Effector CD8-positive, alpha-beta T cell (primary cell): ENCODE measurements at places on chromosomes 7 and 10.

DNA sequence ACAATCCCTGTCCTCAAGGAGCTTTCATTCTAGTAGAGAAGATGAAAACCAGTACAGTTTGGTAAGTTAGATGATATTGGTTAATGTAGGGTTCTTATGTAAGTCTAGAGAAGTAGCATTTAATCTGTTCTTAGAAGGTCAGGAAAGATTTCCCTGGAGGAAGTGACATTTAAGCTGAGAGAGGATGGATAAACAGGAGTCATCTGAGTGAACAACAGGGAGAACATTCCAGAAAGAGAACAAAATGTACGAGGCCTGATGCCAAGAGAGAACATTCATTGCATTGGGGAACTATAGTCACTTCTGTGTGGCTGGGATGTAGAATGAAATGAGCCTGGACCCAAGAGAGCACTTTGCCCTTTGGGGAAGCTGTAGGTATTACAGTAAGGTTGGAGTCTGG is 88.0 kb downstream of the CFTR start:
- DNase-seq: no peak

GRCh38 chr7:27339478-27339877 is 96.9 kb downstream of the EVX1 start:
- no peak for DNase-seq

DNA sequence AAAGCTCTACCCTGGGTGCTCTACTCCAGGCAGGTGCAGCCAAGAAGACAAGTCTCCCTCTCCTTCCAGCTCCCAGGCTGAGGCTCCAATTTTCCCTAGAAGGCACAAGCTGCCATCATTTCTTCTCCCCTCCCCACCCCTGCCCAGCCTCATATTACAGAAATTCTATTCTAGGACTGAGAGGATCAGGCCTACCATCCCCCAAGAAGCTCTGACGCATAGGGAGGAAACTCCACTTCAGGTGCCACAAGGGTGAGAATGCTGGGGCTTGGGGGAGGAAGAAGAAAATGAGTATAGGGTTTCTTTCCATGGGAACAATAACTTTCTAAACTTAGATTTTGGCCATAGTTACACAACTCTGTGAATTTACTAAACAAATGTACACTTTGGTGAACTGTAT is 35.3 kb downstream of the FEZF1 start:
- no peak for DNase-seq

DNA sequence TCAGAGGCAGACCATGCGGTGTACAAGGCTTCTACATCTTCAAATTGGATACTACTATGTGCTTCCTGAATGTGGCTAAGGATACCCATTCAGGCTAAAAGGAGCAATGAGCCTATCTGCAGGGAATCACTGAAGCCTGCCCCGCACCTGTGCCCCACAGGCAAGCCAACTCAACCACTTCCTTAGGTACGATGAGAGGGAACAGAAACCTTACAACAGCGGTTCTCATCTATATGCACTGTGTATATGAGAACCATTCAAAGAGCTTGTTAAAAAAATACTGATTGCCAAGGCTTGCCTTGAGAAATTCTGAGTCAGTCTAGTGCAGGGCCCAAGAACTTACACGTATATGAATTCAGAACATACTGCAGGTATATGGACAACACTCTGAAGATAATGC is 679.6 kb downstream of the PARD3 start:
- DNase-seq: no peak

DNA sequence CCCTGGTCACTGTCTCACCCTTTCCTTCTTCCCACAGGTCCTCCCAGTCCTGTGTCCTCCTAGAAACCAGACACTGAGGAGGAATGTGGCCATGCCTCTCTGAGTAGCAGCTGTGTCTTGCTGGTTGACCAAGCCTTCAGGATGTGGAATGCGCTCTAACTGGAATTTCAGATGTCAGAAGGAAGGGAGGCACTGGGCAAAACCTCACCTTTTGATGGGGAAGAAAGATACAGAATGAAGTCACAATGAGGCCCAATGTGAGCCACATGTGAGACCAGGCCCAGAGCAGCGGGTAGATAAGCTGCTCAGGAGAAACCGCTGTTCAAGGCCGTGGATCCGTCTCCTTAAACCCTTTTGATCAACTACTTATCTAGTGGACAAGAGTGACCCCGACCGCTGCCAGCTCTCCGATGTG is 54.8 kb upstream of the ECHDC3 start:
- DNase-seq: no peak

GRCh38 chr10:131532745-131533341 is 221.3 kb upstream of the TCERG1L start:
- no peak for DNase-seq

DNA sequence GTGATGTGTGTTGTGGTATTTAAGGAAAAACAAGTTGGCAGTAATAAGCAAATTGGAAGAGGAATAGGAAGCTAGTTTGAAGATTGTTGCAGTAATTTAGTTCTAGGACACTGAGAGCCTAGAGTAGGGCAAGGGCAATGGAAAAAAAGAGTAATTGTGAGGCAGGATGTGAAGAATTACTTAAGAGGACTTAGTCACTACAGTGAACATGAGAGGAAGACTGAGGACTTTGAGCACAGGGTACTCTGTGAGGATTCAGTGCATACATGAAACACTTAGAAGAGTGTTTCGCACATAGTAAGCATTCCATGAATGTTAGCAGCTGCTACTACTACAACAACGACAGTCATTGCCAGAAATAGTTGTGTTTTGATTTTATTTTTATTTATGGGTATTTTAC is 30.9 kb upstream of the DKK1 start:
- DNase-seq: no peak

DNA sequence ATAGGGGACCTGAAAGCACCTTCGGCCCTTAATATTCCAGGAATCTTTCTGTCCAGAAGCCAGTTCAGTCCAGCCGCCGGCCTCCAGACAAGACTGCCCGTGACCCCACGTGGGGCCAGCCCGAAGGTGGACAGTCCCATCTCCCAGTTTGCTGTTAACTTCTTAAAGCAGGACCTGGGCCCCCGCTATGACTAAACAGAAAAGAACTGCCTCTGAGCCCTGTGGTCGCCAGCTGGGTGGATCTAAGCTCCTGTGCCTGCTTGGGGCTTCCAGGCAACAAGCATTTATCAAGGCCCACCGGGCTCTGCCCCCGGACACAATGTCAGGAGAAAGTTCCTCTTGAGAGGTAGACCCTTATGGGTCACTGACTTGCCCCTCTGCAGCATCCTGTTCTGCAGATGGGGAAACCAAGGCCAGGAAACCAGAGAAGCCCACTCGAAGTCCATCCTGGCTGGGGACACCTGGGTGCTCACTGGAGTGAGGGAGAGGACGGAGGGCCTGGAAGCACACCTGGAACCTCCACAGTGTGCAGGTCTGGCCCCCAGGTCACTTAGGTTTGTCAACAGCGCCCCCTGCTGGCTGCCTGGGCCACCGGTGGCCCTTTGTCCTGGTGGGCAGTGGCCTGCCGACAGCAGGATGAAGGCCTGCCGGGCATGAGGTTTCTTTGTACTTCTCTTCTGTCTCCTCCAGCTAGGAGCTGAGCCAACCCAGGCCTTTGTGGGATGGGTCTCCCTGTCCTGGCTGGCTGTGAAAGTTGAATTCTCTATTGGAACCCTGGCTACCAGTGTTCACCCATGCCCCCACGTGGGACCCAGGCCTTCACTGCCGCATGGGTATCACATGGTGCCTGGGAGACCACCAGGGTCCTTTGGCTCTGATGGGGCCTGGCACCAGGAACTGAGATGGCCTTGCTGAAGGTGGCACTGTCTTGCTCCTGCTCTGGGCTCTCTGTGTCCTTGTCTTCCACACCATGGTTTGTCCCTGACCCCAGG is 128.0 kb downstream of the ZMIZ1 start:
- peak; percentile 60 for DNase-seq

DNA sequence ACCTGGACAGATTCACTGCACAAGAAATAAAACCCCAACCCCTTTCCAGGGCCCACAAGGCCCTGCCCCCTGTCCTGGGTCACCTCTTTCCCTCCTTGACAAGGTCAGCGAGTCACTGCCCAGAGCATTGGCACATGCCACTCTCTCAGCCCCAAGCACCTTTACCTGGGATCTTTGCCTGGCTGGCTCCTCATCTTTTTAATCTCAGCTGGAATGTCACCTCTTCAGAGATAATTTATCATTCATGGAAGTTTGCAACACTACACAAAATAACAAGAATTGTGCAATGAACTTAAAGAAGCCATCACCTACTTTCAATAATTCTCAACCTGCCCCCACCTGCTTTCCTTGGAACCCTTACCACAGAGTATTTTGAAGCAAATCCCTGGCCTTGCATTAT is 19.2 kb downstream of the ANTXRL start:
- no peak for DNase-seq

DNA sequence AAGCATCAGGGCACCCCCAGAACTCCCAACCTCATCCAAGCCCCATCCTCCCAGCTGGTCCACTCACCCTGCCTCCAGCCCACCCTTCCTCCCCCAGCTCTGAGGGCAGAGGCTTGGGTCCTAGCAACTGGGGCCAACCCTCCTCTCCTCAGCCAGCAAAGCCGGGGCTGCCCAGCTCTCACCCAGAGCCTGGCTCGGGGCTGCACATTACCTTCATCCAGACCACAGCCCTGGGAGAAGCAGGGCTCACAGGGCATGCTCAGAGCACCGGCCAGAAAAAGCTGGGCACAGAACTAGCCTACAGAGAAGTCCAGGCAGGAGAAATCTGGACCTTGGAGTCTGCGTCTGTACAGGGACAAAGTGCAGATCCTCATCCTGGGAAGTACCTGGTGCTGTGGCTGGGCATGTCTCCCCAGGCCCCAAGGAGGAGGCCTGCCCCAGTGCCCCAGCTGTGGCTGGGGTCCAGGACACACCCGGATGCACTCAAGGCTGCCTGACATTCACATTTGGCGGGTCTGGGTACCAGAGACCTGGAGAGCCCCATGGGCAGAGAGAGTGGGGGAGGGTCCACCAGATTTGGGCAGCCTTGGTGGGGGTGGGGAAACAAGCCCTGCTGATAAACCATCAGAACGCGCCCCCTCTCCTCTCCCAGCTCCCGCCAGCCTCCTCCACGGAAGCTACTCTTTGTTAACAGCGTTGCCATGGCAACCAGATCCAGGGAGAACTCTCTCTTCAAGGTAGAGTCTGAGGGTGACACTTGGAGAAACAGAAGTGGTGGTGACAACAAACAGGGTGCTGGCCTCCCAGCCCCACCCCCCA is 5.1 kb downstream of the RASGEF1A start:
- DNase-seq: no peak

- DNase-seq: no peak
These were observed 9.9 kb downstream of the ZSCAN25 start for GRCh38 chr7:99626661-99627060.

DNA sequence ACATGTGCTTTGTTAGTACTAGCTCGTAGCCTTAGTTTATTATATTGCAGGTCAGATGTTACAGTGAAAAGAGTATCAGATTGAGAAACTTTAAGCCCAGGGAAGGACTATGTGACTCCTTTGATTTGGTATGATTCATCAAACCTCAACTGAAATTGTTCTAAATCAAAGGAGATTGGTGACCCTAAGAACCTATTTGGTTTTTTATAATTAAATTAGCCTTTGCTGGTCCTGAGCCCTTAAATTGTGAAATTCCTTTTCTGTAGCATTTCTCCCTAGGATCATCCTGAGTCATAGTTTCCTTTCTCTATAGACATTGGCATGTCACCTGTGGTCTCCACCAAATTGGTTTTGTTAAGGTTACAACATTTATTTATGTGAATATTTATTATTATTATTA is 89.7 kb downstream of the POLR1F start:
- no peak for DNase-seq

DNA sequence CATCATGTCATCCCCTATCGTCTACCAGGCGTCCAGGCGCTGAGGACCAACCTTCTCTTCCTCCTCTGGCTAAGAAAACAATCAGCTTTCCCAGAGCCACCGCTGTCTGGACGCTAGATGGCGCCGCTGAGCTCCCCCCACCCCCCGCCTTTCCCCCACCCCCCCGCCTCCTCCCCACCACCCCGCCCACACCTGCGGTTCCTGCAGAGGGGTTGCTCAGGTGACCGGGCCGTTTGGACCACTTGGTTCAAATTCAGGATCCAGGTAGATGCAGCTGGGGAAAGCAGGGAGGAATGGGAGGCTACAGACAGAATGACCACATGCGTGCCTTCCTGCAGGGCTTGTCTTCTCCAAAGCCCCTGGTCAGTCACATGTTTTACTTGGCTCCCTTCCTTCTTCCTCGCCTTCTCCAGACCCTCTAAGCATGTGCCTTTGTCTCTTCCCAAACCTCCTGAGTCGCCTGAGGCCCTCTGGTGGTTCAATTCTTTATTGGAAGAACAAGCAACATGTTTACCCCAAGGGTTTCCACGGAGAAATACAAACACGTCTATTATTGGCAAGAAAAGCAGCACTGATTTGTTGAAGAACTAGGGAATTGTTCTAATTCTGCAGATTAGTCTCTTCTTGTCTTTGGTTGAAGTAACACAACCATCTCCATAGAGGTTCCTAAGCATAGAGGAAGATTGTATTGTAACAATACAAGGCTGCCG is 24.7 kb downstream of the AOC1 start:
- peak; percentile 23 for DNase-seq

- no peak for DNase-seq
These were observed 37.7 kb downstream of the LRMDA start for GRCh38 chr10:75469006-75469616.

GRCh38 chr10:17026686-17027485 is 102.7 kb downstream of the CUBN start:
- no peak for DNase-seq

DNA sequence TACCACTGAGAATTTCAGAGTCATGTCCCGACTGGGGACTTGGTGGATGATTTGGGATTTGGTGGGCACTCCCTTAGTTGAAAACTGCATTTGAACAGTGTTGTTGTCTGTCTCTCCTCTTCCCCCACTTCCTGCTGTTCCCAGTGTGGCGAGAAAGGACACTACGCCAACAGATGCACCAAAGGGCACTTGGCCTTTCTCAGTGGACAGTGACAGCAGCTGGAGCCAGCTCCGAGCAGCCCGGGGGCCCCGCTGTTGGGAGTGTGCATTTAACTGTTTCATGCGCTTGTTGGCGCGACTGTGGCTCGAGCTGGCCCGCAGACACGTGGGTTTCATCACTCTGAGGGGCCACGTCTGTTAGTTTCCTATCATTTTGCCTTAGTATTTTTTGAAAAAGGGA is 9.7 kb downstream of the ATP5MF start:
- no peak for DNase-seq

GRCh38 chr10:97186911-97187310 is 1.2 kb upstream of the SLIT1 start:
- no peak for DNase-seq

DNA sequence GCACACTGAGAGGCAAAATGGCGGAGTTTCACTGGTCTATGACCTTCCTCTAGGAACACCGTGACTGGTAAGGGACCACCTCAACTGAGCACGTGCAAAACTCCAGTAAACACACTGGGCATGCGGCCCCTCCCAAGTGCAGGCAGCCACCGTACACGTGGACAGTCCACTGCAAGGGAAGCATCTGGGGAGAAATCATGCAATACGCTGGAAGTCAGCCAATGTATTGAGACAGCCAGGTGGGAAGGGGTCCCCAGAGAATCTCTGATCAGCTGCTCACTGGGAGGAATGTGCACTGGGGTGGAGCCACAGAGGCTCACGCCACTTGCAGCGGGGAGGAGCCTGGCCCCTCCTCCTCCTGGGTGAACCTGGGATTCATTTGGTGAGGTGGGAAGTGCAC is 49.3 kb downstream of the CFAP46 start:
- DNase-seq: no peak
